ENCODE measurements at places on chromosomes 4 and X.

- no peak for DNase-seq
Measured at GRCh38 chr4:24265989-24266388, 318.4 kb downstream of the DHX15 start.

- no peak for DNase-seq
Measured at GRCh38 chr4:176377780-176378179, 58.0 kb downstream of the SPCS3 start.

DNA sequence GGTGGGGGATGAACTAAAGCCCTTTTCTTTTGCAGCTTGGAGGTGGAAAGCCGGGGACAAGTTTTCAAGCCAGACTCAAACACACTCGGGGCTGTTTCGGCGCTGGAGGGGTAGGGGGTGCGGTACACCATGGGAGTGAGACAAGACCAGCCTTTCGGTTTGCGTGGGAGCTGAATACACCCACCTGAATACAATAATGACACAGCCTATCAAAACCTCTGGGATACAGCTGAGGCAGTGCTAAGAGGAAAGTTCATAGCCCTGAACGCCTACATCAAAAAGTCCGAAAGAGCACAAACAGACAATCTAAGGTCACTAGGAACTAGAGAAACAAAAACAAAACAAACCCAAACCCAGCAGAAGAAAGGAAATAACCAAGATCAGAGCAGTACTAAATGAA lies 163.3 kb downstream of the ATRX start:
- DNase-seq = no peak

GRCh38 chrX:136684120-136684519 lies 36.2 kb downstream of the CD40LG start:
- DNase-seq = no peak

GRCh38 chr4:185761352-185762235 lies 50.4 kb downstream of the SORBS2 start:
- DNase-seq = no peak

- DNase-seq = no peak
Measured at GRCh38 chr4:102780476-102781144, 19.8 kb upstream of the MANBA start.

GRCh38 chr4:182310962-182311361 lies 67.8 kb downstream of the TENM3 start:
- DNase-seq = no peak
